ENCODE measurements at places on chromosomes 4 and X.

DNA sequence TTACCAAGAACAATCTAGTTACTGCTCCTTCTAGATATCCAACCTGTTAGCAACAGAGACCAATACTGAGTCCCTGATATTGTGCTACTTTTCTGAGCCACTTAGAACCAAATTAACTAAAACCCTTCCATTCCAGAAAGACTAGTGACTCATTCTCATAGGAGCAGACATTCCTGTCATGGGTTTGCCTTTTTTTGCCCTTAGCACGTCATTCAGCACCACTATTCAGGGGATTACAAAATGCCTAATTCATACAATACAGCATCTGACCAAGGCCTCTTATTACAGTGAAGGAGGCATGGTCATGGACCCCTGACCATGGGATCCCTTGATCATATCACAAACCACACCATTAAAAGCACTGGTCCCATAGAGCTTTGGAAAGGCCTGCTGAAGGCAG is 123.8 kb upstream of the CXCL13 start:
- DNase-seq = no peak

- DNase-seq = no peak
Observed at GRCh38 chr4:58453956-58454355, 1343.8 kb upstream of the IGFBP7 start.

GRCh38 chrX:69262036-69262936 is 97.0 kb upstream of the PJA1 start:
- no peak for DNase-seq

GRCh38 chr4:12636191-12636590 is 847.9 kb downstream of the RAB28 start:
- no peak for DNase-seq

DNA sequence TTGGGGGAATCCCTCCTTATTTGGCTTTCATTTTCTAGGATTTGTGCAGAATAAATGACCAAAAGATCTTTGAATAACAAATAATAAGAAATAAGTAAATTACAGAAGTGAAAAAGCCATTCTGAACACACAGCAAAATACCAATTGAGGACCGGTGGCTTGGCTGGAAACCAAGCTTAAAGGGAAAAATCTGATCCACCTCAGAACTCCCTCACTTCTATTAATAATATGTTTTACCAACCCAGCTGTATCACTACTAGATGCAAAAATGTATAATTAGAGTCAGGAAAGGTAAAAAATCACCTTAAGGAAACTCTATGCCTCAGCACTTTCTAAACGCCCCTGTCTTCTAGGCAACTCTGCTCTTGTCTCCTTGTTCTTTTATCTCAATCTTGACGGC is 77.3 kb downstream of the TSPAN5 start:
- DNase-seq = no peak

DNA sequence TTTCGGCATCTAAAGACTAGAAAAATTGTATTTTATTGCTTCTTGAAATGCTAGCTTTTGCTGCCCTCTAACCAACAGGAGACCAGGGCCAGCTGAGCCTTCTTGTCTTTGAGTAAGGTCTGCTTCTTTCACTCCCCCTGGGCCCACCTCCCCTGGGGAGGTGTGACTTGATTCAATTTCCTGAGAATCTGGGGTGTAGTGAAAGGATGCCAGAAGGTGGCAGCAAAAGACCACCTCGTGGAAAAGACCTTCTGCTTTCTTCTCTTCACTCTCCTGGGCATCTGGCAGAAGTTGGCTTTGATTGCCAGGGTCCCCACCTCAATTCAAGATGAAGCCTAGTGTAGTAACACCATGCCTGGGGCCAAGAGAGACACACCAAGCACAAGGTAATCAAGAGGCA is 96.5 kb upstream of the MAOA start:
- peak; percentile 51 for DNase-seq

GRCh38 chr4:169616846-169617245 is 3.5 kb upstream of the CLCN3 start:
- DNase-seq = no peak

- no peak for DNase-seq
Observed at GRCh38 chr4:28259951-28260350, 1399.3 kb downstream of the STIM2 start.

- DNase-seq = no peak
Observed at GRCh38 chrX:71366674-71367256, 608 bp downstream of the TAF1 start.

- DNase-seq = no peak
Observed at GRCh38 chrX:108053218-108053617, 8.4 kb downstream of the VSIG1 start.

GRCh38 chr4:2923668-2924173 is 39.5 kb downstream of the NOP14 start:
- no peak for DNase-seq

Measured in NCI-H1092 treated with DMSO at 0.1 percent for 48 hours (cell line).